ENCODE measurements at places on chromosomes 11 and 22.

DNA sequence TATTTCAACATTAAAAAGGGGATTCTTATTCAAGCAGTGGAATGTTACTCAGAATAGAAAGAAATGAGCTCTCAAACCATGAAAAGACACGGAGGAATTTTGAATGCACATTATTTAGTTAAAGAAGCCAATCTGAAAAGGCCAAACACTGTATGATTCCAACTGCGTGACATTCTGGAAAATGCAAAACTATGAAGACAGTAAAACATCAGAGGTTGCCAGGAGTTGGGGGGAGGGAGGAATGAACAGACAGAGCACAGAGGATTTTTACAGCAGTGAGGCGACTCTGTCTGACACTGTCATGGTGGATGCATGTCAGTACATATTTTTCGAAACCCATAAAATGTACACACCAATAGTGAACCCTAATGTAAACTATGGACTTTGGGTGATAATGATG is 22.9 kb upstream of the THY1 start:
- H3K4me1 ChIP-seq, result no peaks in the 10 kb centered on the region
- no peaks in the 10 kb centered on the region for H3K36me3 ChIP-seq
- H3K27ac ChIP-seq, result no peak overlapping the region
- H3K27me3 ChIP-seq, result no peaks in the 10 kb centered on the region

DNA sequence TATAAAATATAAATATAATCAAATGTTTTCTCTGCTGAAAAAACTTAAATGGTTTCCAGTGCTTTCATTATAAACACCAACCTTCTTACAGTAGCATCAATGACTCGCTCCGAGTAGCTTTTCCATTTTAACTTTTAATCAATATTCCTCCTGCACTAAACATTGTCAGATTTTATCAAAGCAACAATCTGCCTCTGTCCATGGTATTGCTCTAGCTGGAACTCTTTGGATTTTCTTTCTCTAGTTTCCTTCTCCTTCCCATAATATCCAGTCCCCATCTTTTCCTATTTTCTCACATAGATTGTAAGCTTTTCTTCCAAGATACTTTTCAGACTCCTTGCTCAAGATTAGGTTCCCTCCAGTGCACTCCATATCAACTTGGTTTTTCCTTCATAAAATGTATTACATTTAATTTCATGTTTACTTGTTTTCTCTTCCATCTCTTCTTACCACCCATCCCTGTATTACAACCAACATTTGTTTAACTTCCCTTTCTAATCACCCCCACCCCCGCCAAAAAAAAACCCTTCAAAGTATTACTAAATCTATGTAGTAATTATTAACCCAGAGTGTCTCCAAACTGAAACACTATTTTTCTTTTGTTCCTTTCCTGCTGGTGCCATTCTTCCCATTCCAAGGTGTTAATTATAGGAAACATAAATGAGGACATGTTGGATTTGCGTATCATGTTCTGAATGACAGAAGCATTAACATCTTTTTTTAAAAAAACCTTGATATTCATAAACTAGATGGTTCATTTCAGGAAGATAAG is 716.5 kb downstream of the NELL1 start:
- H3K36me3 ChIP-seq, result no peaks in the 10 kb centered on the region
- H3K4me1 ChIP-seq, result no peaks in the 10 kb centered on the region
- H3K27me3 ChIP-seq, result no peaks in the 10 kb centered on the region
- H3K27ac ChIP-seq, result no peak overlapping the region
- no peak for DNase-seq

GRCh38 chr11:71158936-71159335 is 93.4 kb downstream of the SHANK2 start:
- DNase-seq, result no peak
- no peak overlapping the region for H3K27ac ChIP-seq
- no peaks in the 10 kb centered on the region for H3K36me3 ChIP-seq

- H3K4me1 ChIP-seq, result no peaks in the 10 kb centered on the region
- no peaks in the 10 kb centered on the region for H3K27me3 ChIP-seq
- no peak overlapping the region for H3K27ac ChIP-seq
- H3K4me3 ChIP-seq, result no peak overlapping the region
- no peak for DNase-seq
Observed at GRCh38 chr11:28659716-28660348, 551.6 kb downstream of the METTL15 start.

DNA sequence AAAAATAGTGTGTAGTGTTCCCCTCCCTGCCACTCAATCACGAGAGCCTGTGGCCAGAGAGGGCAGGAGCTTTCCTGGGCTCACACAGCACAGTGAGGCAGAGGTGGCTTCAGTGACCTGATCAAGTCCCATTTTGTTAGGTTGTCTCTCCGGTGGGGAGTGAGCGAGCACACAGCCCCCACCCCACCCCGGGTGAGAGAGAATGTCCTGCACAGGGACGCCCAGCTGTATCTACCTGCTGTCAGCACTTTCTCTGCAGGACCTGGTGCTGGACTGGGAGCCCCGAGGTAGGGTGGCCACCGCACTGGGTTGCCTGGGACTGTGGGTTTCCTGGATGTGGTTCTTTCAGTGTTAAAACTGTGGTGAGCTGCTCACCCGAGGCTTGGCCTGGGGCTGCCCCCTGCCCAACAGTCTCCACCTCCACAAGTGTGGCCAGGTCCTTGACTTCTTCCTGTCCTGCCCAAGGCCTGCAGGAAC is 6.1 kb downstream of the CAPN5 start:
- peaks cover 80% of the 10 kb centered on the region for H3K4me1 ChIP-seq
- H3K36me3 ChIP-seq, result no peaks in the 10 kb centered on the region
- H3K27ac ChIP-seq, result peak overlapping the region; percentile 97
- H3K4me3 ChIP-seq, result no peak overlapping the region

DNA sequence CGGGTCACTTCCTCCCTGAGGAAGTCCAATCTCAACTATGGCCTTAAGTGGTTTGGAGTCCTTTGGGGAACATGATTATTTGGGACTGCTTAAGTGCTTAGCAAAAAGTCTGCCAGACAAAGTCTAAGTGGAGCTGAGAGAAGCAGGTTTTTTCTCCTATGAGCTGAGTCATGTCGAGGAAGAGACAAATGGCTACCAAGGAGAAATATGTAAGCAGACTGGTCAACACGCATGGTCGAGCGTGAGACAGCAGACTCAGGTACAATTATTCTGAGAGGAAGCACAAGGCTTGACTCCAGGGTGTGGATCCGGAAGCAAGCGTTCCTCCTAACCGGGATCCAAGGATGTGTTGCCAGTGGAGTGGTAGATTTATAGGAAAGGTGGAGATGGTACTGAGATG is 30.6 kb downstream of the UBASH3B start:
- H3K36me3 ChIP-seq, result no peaks in the 10 kb centered on the region
- H3K4me1 ChIP-seq, result peaks cover under 1% of the 10 kb centered on the region
- H3K27me3 ChIP-seq, result no peaks in the 10 kb centered on the region
- no peak overlapping the region for H3K4me3 ChIP-seq
- no peak overlapping the region for H3K27ac ChIP-seq

DNA sequence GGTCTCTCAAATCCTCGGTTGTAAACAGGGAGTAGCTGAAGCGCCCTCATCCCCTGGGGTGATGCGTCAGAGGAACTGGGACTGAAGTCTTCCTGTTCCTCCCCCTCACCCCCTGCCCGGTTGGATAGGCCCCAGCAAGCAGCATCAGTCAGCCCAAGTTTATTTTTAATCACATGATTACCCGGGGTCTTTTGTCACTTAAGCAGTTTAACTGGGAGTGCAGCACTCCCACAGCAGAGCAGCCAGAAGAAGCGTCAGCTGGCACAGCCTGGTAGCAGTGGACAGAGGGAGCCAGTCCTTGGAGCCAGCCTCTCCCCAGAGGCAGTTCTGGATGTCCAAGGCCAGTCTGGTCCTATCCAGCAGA is 342.1 kb downstream of the CTTN start:
- no peaks in the 10 kb centered on the region for H3K4me1 ChIP-seq
- H3K27ac ChIP-seq, result no peak overlapping the region
- H3K36me3 ChIP-seq, result no peaks in the 10 kb centered on the region
- no peaks in the 10 kb centered on the region for H3K27me3 ChIP-seq
- no peak overlapping the region for H3K4me3 ChIP-seq
- DNase-seq, result no peak

DNA sequence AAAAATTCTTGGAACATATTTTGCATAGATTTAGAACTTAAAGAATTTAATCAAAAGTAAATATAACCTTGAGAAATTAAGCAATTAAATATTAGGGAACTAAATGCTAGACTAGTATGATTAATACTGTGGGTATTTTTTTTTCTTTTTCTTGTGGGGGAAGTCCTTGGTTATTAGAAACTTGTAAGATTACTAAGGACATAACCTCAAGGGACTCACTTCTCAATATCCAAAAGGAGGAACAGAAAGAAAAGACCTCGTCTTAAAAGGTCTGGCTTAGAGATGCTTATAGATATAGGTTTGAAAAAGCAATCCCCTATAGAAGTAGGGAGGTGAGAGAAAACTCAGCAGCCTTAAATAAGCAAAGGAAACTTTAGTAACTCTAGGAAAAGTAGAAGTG is 368.5 kb downstream of the INSC start:
- H3K4me3 ChIP-seq, result no peak overlapping the region
- no peak overlapping the region for H3K27ac ChIP-seq
- H3K36me3 ChIP-seq, result no peaks in the 10 kb centered on the region
- no peak for DNase-seq

DNA sequence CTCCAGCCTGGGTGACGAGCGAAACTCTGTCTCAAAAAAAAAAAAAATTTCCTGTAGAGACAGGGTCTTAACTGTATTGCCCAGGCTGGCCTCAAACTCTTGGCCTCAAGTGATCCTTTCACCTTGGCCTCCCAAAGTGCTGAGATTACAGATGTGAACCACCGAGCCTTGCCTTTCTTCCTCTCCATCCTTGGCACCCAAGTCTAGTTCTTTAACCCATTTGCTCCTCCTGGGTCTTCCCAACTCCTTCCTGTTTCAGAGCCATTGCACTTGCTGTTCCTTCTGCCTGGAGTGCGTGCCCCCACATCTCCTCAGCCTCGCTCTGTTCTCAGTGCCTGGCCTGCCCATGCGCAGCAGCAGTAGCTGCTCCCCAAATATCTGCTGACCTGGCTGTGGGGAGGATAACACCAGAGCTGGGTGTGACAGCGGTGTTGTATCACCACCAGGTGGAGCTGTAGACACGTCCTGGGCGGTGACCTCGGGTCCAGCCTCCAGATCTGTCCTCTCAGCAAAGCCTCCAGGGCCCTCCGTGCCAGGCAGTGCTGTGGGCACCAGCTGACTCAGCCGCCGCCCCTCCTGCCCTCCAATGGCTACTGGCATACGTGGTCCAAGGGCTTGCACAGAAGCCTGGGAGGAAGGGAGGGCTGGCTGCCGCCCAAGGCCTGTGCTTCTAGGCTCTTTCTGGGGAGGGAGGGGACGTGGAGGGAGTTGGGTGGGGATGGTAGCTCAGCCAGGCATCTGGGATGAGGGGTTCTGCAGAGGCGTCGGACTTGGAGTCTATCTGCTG is 22.0 kb downstream of the TEF start:
- H3K27ac ChIP-seq, result peak overlapping the region; percentile 56
- peaks cover 14% of the 10 kb centered on the region for H3K36me3 ChIP-seq
- H3K27me3 ChIP-seq, result no peaks in the 10 kb centered on the region

GRCh38 chr11:71936825-71937224 is 8.0 kb downstream of the RNF121 start:
- H3K27ac ChIP-seq, result no peak overlapping the region
- H3K36me3 ChIP-seq, result no peaks in the 10 kb centered on the region
- no peak overlapping the region for H3K4me3 ChIP-seq
- H3K27me3 ChIP-seq, result no peaks in the 10 kb centered on the region
- peaks cover 13% of the 10 kb centered on the region for H3K4me1 ChIP-seq

- H3K27me3 ChIP-seq, result no peaks in the 10 kb centered on the region
- H3K4me3 ChIP-seq, result no peak overlapping the region
- H3K27ac ChIP-seq, result no peak overlapping the region
- no peaks in the 10 kb centered on the region for H3K36me3 ChIP-seq
- no peak for DNase-seq
Observed at GRCh38 chr11:71342951-71343827, 90.8 kb upstream of the SHANK2 start.

GRCh38 chr11:43517518-43517917 is 158.8 kb downstream of the TTC17 start:
- no peak for DNase-seq
- H3K36me3 ChIP-seq, result no peaks in the 10 kb centered on the region
- H3K4me3 ChIP-seq, result no peak overlapping the region
- H3K27ac ChIP-seq, result no peak overlapping the region

GRCh38 chr11:30753504-30753903 is 167.4 kb upstream of the MPPED2 start:
- no peak overlapping the region for H3K4me3 ChIP-seq
- H3K27me3 ChIP-seq, result no peaks in the 10 kb centered on the region
- no peaks in the 10 kb centered on the region for H3K4me1 ChIP-seq
- H3K36me3 ChIP-seq, result no peaks in the 10 kb centered on the region
- no peak for DNase-seq

DNA sequence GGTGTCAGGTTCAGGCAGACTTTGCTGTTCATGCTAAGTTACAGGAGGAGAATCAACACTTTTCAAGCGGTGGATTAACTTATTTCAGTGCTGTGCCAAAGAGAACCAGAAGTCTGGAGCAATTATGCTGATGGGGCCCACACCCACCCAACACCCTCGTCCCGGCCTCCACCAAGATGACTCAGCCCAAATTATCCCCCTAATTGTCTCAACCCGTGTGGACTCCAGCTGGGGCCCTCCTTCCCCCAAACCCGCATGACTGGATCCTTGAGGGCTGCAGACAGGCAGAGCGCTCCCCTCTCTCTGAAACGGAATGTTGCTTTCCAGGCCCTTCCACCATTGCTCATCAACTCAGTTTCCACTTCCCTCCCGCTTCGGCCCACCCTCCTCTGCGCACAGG is 34.6 kb upstream of the MN1 start:
- H3K4me3 ChIP-seq, result no peak overlapping the region
- no peaks in the 10 kb centered on the region for H3K27me3 ChIP-seq
- H3K4me1 ChIP-seq, result no peaks in the 10 kb centered on the region
- DNase-seq, result no peak

DNA sequence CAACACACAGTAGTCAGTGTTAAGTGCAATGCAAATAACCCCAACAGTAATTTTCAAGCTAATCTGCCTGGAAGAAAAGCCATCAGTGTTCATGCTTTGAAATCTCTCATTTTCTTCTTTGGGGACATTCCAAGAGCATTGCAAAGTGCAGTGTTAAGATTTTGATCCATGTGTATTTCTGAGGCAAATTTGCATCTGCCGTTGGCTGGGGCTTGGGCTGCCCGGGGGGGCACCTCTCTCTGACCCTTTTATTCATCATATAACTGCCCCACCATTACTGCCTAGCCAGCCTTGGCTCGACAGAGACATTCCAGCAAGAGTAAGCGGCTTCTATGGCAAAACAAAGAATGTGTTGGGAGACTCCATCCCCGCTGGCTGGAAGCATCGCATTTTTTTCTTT is 483.5 kb downstream of the BRD1 start:
- H3K27me3 ChIP-seq, result no peaks in the 10 kb centered on the region
- no peaks in the 10 kb centered on the region for H3K36me3 ChIP-seq
- H3K4me1 ChIP-seq, result no peaks in the 10 kb centered on the region
- H3K27ac ChIP-seq, result no peak overlapping the region
- H3K4me3 ChIP-seq, result no peak overlapping the region

DNA sequence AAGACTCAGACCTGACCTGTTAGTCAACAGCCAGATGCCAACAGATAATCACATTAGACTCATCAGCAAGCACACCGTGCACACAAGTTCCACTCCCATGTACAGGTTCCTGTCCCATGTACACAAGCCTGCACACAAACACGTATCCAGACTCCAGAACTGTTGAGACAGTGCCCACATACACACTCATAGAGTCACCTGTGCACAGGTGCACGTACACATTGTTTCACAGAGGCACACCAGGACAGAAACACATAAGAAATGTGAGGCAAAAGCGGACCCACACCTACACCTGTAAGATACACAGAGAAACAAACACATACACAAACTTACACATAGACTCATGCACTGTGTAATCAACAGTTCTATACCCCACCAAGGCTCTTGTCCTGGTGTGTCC is 2.7 kb upstream of the ZNF74 start:
- H3K27me3 ChIP-seq, result peaks cover 13% of the 10 kb centered on the region
- DNase-seq, result no peak
- H3K4me1 ChIP-seq, result no peaks in the 10 kb centered on the region
- no peaks in the 10 kb centered on the region for H3K36me3 ChIP-seq
- no peak overlapping the region for H3K27ac ChIP-seq
